Stimulated activated CD4-positive, alpha-beta T cell treated with anti-CD3 and anti-CD28 coated beads, Interleukin-4, amount 100 ng/mL, for 1 hour (primary cell): ENCODE measurements at places on chromosomes 3 and 15.

DNA sequence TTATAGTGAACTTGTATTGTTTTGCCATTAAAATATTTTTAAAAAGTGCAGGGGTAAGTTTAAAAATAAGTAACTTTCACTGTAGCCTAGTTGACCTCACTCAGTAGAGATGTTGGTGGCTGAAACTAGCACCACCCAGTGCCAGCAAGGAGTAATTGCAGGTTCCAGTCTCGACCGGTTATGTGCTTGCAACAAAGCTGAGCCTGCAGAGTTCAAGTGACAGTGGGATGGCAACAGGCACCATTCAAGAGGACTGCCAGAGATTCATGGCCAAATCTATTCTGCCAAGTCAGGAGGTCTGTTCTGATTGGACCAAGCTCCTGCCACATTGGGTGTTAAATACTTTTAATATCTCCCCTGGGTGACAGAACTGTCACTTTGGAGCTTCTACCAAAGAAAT, 2.7 kb downstream of the ADAMTS7 start:
- DNase-seq, result no peak

DNA sequence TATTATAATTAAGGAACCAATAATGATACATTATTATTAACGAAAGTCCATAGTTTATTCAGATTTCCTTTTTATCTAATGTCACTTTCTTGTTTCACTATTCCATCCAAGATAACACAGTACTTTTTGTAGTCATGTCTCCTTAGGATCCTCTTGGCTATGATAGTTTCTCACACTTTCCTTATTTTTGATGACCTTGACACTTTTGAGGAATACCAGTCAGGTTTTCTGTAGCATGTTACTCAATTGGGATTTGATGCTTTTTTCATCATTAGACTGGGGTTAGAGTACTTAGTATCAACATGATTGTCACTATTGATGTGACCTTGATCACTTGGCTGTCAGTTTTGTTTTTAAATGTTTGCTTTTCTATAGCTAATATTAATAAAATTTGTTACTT, 33.0 kb upstream of the MGA start:
- no peak for DNase-seq

- DNase-seq, result no peak
Measured at GRCh38 chr3:159945930-159946329, 42.7 kb upstream of the IL12A start.

DNA sequence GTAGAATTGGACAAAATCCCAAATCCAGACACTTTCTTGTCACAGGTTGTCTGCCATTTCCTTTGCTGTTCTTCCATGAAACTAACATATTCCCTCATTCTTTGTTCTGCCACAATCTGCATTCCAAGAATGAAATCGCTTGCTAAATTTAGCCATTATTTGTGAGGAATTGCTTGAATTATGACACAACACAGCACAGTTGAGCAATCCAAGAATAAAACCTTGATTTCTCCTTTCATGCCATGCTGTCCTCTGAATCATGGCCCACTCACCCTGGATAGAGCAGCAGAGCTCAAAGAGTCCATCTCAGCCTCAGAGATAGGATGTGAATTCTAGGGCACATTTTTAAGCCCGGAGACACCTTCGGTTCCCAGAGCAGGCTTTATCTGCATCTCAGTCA, 35.2 kb upstream of the GREM1 start:
- DNase-seq, result no peak

DNA sequence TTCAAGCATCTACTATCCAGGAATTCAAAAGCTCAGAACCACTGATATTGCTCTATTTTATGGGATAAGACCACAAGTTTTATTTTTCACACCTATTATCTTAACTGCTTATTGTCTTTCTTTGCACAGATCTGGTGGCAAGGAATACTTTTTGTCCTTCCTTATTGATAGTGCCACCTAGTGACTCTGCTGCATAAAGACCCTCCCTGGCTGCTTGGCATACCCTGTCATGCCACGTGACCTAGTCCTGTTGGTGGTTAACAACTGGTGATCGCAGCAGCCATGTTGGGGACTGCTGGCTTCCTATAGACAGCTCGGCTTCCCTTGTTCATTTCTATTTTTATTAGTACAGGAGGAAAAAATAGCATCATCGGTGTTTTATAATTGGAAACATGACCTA, 236.3 kb downstream of the MEX3B start:
- DNase-seq, result no peak

DNA sequence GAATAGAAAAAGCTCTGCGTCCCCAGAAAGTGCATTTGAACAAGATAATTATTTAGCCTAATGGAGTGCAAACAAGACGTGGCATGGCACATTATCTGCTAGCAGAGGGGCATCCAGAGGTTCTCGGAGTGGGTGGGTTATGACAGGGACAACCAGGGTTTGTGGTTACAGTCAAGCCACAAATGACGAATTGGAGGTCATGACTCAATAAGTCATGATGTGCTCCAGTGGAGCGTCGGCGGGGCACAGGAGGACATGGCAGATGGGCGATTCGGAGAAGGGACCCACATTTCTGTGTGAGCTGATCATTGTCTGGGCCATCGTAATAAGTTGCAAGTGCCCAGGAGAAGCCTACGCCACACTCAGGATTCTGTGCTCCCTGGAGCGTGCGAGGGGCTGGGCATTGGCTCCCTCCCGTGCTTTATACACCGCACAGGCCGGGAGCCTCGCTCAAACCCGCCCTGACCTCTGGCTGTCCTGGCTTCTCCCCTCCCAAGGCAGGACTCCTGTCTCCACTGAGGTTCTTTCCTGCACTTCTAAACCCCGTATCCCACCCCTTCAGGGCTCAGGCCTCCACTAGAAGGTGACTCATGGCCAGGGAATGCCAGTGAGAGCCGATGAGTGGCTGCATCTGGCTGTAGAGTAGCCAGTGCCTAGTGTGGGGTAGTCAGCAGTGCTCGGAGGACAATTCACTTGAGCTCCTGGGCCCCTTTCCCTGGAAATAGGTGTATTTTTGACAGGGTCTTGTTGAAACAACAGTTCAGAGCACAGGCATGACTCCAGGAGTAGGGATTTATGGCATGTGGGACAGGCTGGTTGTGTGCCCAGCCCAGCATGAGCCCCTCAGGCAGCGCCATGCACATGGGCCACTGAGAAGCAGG, 67.4 kb downstream of the GRIP2 start:
- DNase-seq, result no peak

- DNase-seq, result no peak
Measured at GRCh38 chr3:52429779-52430415, 15.0 kb downstream of the SEMA3G start.

DNA sequence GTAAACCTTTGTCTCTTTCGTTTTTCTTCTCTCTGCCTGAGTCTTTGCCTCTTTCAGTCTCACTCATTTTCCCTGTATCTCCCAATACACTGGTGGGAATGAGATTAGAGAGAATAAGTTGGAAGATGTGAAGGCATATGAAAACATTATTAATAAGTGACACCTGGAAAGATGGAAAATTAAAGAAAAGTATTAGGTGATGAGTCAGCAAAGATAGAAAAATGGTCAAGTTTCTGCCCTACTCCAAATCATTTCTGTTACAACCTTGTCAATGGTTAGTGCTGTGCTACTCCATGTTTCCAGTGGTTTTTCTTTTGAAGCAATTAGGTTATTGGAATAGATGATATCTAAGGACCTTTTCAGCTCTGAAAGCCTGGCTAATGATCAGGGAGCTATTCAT, 252.8 kb downstream of the LSAMP start:
- no peak for DNase-seq

DNA sequence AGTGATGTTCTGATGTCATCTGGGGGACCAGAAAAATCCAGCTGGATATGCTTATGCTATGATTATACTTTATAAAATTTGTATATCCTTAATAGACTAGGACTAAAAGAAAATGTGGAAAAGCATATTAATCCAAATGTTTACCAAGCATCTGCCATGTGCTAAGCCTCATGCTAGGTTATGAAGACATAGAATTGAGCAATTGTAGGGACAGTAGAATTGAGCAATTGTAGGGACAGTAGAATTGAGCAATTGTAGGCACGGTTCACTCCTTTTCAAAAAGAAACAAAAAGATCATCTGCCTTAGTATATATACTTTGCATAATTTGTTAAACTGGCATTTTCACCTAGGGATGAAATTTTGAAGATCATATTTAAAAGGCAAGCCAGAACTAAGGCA, 18.3 kb downstream of the ABHD5 start:
- no peak for DNase-seq

DNA sequence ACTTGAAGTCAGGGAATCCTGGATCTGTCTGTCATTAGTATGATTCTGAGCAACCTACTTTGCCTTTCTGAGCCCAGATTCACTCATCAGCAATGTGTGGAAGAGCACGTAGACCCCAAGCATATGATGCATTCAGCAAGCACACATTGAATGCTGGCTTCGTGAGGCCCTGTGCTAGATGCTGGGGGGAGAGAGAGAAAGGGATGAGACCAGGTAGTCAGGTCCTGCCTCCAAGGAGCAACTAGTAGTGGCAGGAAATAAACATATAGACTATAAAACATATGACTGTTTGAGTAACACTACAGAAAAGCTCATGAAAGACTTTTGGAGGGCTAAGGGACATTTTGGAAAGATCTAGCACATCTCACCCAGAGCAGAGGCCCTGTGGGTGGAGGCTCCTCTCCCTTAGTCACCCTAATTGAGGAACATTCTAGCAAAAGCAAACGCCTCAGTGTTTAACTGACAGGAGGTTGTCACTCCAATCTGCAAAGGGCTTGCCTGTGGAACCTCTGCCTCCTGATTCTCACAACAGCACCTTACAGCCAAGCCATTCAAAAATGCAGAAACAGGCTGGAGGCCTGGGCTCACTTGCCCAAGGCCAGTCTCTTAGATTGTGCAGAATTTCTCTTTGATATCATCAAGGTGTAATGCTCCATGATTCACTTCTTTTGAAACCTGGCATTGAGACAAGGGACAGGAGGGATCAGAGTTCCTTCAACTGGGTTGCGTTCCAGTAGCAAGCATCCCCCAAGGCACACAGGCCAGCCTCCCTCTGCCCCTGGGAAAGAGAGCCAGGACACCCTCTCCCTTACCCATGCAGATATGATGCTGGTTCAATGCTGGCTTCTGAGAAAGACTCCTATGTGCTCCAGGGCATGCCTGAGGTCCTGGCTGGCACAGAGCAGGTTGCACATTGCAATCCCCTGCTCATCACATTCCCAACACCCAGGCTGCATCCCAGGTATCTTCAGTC, 26.1 kb downstream of the STARD5 start:
- no peak for DNase-seq

DNA sequence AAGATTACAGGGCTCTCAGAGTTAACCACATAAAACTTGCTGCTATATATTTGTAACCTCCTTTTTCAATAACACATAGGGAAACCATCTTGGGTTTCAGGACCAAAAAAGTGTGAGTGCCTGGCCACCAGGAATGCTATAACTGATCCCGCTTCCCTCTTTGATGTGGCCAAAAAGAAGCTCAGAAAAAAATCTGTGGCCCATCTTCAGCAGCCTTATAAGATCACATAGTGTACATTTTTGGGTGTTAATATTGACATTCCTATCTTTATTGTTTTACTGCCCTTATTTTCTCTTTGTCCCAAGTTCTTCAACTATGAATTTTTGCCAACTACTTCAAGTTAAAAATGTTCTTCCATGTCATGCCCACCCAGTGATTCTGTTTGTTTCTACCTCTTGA, 102.8 kb downstream of the LIPC start:
- DNase-seq, result no peak

- DNase-seq, result no peak
Measured at GRCh38 chr3:113783463-113783862, 36.6 kb downstream of the ATP6V1A start.

GRCh38 chr3:100144255-100144866, 30.1 kb upstream of the FILIP1L start:
- no peak for DNase-seq

GRCh38 chr15:80819001-80819400, 39.8 kb downstream of the CEMIP start:
- no peak for DNase-seq

GRCh38 chr3:162525066-162525742, 1028.6 kb downstream of the OTOL1 start:
- DNase-seq, result no peak

- DNase-seq, result no peak
Measured at GRCh38 chr3:20182206-20182605, 3.8 kb downstream of the SGO1 start.

- no peak for DNase-seq
Measured at GRCh38 chr3:128567141-128567540, 74.1 kb upstream of the GATA2 start.

DNA sequence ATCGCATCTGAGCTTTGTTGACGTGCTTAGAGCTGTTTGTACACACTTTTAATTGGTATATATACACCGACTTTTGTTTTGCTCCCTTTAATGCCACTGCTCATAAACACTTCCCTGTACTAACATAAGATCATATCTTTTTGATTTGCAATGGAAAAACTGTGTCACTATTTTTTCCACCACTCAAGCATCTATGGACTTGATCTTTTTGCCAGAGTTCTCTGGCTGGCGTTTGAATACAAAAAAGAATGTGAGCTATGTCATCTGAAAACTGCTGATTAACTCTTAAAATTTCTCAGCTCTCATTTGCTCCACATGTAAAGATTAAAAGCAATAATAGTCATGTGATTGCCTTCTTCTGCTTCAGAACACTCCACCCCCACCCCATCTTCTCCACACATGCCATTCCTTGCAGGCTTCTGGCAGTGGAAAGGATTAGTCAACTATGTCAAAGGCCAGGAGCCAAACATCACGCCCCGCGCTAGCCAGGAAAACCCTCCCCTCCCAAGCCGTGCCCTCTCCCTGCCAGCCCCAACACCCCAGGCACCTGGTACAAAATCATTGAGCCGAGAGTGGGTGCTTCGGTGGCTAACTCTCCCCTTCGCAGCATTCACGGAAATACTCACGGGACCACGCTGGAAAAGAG, 123.4 kb upstream of the MEF2A start:
- DNase-seq, result no peak

- DNase-seq, result no peak
Measured at GRCh38 chr3:161108840-161109239, 3.7 kb upstream of the B3GALNT1 start.

DNA sequence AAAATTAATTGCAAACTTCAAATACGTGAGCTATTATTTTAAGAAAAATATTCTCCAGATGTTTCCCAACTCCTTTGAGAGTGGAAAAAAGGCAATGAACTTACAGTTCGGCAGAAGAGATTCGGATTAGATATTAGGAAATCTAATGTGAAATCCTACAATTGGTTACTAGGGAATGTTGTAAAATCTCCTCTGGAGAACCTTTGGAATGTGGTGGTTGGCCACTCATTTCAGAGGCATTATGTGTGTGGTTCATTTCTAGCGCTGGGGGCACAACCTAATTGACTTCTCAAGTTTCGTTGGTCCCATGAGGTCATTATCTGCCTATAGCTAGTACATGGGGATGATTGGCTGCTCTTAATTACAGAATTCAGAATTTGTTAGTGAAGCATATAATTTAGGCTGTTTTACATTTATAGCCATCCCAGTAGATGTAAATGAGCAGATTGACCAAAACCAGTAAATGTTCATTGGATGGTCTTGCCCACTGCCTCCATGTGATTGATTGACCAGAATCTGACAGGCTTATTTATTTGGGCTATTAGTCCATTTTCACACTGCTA, 34.6 kb upstream of the CMSS1 start:
- DNase-seq, result no peak

GRCh38 chr15:71118881-71119632, 3.8 kb downstream of the THSD4 start:
- no peak for DNase-seq
